Stimulated activated CD8-positive, alpha-beta memory T cell treated with anti-CD3 and anti-CD28 coated beads, Interleukin-4, amount 100 ng/mL, for 1 hour (primary cell): ENCODE measurements at places on chromosomes 12 and 14.
A peak's percentile ranks its signal among the peaks of the same experiment; 100 is the strongest.

- DNase-seq: no peak
Observed at GRCh38 chr12:80576641-80577418, 130.6 kb upstream of the MYF6 start.

DNA sequence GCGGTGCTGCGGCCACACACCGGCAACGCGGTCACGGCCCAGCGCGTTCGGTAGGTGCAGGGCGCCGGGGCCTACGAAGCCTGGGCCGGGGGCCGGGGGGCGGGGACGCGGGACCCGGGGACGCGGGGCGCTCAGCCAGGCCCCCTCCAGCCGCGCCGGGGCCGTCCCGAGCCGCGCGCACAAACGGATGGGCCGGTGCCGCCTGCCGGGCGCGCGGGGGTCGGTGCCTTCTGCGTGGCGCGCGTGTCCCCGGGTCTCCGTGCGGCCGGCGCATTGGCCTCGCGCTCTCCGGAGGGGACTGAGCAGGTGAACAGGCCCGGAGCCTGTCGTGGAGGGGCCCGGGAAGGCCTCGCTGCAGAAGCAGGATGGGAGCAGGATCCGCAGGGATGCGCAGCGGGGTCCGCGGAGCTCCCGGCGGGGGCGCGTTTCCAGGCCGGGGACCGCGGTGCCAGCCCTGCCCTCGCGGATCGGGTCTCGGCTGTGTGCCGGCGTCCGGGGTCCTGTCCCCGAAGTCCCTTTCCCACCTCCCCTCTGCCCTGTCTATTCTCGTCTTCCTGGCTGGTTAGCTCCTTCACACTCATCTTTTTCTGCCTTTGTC, 421 bp downstream of the GLT1D1 start:
- no peak for DNase-seq

- no peak for DNase-seq
Observed at GRCh38 chr14:24556756-24557155, 19.3 kb downstream of the CTSG start.

GRCh38 chr12:116708826-116709756, 28.8 kb downstream of the SPRING1 start:
- DNase-seq: peak; percentile 5

DNA sequence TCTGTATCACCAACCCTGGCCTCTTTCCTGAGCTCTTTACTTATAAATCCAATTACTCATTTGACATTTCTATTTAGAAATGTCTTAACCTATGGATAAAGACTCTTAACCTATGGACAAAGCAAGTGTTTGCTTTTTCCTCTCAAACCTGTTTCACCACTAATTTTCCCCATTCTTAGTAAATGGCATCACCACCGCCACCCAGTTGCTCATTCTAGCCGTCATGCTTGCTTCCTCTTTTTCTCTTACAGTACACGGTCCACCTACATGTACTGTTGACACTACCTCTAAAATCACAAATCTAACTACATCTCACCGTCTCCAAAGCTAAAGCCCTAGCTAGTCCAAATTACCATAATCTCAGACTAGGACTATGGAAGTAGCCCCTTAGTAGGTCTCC, 60.0 kb downstream of the CAPS2 start:
- DNase-seq: no peak

DNA sequence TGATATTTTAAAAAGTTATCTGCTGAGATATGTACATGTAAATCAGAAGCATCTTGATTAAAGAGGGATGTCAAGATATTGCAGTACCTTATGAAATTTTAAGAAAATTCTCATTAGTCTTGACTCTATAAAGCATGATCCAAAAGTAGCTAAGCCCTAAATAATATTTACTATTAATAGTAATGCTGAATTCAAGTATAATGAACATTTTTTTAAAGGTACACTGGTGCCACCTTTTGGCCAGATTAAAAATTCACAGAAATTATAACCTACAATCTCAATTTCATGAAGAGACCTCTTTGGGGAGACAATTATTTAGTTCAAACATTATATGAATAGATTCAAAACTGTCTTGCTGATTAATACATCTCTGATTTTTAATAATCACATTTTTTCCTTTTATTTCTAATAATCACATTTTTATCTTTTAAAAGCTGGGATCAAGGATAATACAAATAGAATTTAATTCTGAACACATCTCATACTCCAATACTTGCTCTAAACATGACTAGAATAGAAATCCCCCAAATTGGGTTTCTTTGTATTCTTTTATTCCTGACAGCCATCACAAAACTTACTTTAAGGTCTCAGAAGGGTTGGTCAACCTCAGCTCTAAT, 13.4 kb downstream of the AKAP5 start:
- DNase-seq: no peak

- DNase-seq: no peak
Observed at GRCh38 chr12:70618371-70618770, 18.9 kb downstream of the PTPRB start.

GRCh38 chr14:32354716-32355115, 25.6 kb downstream of the AKAP6 start:
- DNase-seq: no peak

DNA sequence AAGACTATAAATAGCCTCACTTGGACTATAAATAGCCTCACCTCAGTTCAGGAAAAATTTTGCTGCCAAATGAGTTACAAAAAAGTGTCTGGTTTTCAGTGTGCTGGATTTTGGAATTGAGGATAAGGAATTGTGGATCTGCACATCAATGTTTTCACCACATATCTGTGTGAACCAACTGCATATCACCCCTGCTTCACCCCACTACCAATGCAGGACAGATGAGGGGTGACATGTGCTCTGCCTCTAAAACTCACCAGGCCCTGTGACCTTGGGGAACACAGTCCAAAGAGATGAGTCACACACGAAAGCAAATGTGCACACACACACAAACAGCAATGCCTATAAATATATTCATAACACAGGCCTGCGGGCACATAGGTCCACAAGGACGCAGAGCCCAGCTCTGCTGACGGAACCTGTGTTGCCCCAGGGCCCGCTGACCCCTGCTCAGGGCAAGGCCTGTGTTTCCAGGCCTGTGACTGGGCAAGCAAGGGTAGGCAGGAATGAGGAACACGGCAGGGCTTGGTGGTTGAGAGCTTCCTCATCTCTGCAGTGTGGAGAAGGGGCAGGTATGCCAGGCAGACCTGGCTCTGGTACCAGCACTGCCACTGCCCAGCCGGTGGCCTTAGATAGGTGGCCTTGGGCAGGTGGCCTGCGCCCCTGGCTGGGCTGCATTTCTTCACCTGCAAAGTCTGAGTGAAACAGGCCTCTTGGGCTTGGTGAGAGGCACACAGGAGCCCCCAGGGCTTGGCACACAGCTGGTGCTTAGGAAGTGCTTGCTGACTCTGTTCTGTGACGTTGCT, 82.4 kb downstream of the ARL6IP4 start:
- DNase-seq: no peak
